ENCODE measurements at places on chromosomes 3 and 15.

- peak; percentile 10 for DNase-seq
These were observed 49.1 kb downstream of the NR1I2 start for GRCh38 chr3:119831022-119831421.

DNA sequence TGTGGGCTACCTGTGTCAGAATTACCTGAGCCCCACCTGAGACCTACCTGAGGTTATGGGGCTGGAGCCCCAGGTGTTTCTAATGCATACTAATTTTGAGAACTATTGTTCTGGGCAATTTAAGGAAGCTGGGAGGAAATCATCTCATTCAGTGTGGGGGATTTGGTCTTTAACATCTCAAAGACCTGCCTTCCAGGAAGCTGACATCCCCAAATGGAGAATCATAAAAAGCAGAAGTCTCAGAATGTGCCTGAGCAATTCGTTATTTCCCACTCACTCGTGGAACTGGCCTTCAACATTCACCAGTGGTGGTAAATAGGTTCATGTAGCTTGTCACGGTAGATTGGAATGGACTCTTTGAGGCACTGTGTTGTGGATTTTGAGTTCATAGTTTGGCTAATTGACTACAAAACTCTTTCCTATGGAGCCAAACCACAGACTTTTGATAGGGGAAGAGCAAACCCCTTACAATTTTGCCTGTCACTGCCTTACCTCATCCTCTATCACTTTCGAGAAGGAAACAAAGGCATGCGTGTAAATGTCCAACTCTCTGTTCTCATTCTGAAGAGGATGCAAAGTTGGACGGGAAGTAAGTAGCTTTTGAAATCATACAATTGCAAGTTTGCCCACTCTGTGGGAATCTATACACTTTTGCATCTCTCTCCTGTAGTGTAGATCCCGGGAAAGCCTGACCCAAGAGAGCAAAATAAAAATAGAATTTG is 521.0 kb upstream of the MDFIC2 start:
- no peak for DNase-seq

GRCh38 chr3:14166877-14167603 is 11.4 kb downstream of the XPC start:
- peak; percentile 35 for DNase-seq

DNA sequence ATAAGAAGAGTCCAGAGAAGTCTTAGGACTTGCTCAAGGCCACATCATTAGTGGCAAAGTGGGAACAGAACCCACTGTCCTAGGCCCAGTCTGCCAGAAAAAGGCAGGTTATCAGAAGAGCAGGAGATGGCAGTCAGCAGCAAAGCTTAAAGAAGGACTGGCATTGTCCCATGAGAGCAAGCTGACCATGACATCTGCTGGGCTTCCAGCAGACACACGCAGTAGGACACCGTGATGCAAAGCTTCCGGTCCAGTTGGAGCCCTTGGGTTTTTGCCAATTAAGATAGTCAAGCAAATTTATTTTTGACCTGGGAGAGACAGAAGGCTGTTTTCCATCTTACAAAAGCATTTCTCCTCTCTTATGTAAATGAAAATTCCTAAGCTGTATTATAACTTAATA is 42.1 kb downstream of the ZBTB38 start:
- DNase-seq, result peak; percentile 72

DNA sequence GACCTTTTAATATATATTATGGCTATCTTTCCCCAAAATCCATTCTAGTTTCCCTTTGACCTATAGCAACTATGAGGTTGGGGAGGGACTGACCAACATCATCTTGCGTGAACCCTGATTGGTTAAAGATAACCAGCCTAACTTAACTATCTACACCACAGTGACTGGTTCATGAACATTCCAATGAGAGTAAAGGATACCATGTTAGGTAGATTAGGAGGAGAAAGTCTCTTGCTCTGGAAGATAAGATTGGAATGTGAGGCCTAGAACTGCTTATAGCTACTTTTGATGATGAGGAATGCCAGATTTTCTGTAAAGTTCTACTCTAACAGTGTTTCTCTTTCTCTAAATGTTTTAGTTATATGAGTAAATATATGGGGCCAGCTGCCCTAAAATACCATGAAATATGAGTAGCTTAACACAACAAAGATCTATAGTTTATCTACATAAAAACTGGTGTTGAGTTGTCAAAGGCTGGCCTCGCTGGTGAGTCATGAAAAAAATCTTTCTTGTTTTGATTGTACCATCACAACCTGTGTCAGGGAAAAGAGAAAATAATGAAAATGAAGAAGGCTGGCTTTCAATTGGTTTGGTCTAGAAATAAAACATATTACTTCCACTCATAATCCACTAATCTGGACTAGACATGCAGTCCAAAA is 481.4 kb downstream of the NSUN3 start:
- no peak for DNase-seq

DNA sequence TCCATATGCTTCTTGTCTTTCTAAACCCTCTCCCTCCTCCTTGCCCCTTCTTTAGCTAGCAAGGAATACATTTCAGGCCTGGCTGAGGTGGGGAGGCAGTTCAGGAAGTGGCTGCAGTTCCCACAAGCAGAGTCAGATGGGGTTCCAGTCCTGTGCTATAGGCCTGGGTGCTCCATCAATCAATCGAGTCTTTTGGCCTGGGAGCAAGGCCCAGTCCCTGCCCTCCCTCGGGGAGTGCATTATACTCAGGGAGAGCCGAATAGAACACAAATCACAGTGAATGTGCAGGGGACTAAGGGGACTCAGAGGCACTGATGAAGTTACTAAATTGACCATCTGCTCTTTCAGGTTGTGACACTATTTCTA is 58.0 kb upstream of the HERC1 start:
- no peak for DNase-seq

- DNase-seq, result no peak
These were observed 8.8 kb downstream of the SLC12A8 start for GRCh38 chr3:125203731-125204130.

DNA sequence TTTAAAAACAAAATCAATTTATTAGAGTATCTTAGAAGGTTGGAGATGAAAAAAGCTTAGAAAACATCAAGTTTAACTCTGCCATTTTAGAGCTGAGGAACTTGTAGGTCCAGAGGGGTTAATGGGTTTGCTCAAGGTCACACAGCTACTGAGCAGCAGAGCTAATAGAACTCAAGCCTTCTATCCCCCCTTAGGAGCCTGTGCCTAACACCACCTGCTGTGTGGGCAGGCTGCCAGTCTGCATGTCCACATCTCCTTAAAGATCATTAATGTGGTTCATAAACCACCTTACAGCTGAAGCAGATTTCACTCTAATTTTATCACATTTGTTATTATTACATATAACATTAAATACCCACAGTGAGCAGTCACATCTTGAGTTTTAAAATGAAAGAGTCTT is 14.1 kb upstream of the SLC35G2 start:
- DNase-seq, result no peak

GRCh38 chr3:111850537-111850936 is 8.5 kb upstream of the PHLDB2 start:
- peak; percentile 93 for DNase-seq

DNA sequence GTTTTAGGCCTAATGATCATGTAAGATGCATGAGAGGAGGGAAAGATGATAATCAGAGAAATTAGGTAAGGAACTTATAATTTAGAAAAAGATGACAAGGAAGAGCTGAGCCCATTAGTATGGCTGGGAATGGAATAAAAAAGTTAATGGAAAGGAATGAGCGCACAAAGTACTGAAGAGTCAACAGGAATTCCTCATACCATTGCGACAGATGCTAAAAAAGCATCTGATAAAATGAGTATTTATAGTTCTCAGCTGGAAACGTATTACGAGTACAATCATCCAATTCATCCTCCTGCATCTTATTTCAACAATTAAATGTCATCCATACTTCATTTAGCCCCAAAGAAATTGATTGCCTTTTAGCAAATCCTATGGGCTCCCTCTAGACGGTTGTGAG is 58.9 kb downstream of the TMCC1 start:
- no peak for DNase-seq

All from MCF 10A (cell line).